ENCODE measurements at places on chromosomes 16 and 17.

- no peak for DNase-seq
Measured at GRCh38 chr16:89708481-89708931, 7.0 kb upstream of the SPATA2L start.

GRCh38 chr17:6639014-6639585 lies 1.4 kb downstream of the KIAA0753 start:
- DNase-seq: no peak

DNA sequence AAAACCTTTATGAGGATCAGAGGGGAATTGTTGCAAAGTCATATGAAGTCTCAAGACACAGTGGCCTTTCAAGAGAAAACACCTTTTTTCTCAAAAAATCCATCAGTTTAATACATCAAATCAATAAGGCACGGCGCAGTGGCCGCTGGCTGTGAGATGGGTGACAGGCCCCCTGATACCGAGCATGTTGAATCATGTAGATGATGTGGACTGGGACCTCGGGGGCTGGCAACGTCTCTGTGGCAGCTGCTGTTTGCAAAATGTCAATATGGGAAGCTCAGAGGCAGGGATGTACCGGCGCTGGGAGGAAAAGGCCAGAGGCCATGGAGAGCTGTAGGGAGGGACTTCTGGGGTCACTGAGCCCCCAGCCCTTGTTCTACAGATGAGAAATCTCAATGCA lies 169.1 kb downstream of the GSG1L start:
- no peak for DNase-seq

GRCh38 chr16:84414789-84415326 lies 46.5 kb downstream of the ATP2C2 start:
- no peak for DNase-seq

DNA sequence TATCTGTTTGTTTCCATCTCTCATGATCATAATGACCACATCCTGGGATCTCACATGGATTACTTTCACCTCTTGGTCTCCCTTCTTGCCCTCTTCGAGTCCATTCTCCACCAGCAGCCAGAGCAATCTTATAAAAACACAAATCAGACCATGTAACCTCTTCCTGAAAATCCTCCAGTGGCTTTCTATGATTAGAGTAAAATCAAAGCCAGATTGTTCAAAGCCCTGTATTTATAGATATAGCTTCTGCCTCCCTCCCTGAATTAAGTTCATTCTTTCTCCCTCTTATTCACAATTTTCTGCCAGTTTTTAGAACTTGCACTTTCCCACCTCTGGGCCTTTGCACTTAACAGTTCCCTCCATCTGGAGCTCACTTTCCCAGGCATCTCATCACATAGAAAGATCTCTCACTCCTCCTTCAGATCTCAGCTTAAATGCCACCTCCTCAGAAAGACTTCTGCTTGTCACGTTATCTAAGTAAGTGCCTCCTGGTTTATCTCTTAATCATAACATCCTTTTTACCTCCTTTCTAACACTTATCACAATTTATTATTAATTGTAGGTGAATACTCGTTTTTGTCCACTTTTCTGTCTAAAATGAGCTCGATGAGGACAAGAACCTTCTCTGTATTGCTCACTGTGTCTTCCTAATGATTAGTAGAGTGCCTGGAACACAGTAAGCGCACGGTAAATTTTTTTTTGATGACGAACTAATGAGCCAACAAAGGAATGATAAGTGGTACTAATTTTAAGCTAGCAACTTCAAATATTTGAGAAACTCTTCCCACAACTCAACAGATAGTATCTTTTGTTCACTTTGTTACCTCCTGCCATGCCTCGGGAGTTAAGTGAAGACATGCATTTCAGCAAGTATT lies 80.5 kb downstream of the CYB561 start:
- no peak for DNase-seq

DNA sequence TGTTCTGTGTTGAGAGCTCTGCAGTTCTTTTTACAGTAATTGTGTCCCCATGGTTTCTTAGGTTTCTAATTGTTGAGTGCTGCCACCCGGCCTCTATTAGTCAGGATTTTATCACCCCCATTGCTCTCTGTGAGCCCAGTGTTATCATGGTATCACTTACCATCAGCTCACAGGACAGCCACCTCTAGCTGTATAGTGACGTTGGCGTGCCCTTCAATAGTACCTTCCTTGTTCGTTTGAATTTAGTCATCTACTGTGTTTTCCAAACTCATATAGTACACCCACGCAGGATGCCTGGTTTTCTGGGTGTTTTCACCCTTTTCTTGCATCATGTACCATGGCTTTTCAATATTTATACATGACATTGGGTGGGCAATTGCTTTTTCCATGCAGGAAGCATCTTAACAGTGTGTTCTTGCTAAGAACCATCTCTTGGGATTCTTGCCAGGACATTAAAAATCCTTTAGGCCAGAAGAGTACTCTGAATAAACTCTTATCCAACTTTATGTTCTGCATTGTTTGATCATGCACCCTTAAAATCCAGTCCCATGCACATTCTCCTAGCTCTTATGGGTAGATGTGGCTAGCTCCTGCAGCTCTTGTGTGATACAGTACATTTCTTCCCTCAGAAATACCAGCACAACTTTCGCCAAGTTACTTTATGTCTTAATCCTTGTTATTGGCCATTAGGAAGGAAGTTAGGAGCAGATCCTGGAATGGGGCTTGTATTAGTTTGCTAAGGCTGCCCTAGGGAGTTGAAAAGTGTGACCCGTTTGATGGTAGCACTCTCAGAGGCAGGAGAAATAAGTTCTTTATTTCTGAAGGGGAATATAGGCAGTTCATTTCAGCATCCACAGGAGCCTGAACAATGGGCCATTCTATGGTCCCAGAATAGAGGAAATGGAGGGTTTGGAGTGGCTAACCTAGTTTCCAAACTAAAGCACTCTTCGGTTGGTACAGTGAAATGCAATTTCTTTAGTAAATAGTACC lies 11.3 kb upstream of the ABCA10 start:
- DNase-seq: no peak

GRCh38 chr17:42849451-42850181 lies 1.4 kb upstream of the AOC3 start:
- no peak for DNase-seq

DNA sequence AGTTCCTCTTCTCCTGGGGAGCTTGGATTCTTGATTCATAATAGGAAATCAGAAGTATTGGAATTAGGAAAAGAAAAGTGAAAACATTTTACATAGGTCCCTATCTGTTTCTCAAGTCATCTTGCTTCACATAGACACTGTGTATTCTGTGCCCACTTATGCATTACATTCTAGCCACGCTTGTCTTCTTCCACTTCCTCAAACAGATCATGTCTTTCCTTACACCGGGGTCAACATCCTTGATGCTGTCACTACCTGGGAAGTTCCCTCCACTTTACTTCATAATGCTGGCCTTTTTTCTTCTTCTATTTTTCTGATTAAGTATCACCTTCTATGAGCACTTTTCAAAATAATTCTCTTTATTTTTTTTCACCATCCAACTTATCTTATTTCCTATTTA lies 606.4 kb upstream of the CDH8 start:
- DNase-seq: no peak

- DNase-seq: no peak
Measured at GRCh38 chr16:6124136-6124535, 1026.5 kb upstream of the EEF2KMT start.

DNA sequence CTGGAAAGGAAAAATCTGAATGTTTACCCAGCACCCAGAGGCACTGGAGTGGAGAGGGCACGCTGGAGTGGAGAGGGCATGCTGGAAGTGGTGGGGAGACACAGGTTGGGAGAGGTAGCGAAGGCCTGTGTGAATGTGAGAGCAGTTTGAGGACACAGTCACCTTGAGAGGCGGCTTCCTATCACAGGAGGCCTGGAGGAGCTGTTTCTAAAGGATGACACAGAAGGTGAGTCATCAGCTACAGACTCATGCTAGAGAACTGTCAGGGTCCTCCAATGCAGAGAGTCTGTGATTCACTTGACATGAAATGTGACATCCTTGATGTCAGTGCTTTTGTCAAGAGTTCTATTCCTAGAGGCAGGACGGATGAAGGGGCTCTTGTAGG lies 13.8 kb downstream of the CTRL start:
- DNase-seq: peak; percentile 43

DNA sequence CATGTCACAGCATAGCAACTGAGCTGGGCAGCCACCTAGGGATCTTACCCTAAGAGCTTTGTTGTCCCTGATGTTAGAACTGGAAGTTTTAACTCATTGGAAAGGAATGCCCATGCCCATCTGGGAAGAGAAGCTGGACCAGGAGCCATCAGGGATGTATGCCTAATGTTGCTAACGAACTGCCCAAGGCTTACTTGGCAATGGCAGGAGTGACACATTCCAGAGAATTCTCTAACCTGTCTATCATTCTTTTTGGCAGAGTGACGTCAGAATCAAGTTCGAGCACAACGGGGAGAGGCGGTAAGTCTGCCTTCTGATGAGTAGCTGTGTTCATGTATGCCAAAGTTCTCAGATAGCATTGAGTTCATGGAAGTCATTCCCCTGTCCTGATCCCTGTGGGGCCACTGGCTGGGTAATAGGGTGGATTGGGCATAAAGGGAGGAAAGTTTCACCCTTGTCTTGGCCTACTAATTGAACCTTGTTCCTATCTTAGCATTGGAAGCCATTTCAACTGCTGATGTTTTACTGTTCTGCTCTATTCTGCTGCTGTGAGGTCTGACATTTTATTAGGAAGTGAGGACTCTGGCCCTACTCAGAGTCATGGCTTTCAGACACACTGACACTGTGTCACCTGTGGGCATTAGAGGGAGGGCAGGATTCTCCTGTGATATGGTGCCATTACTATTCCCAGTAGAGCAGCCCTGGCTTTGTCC lies 23.7 kb downstream of the MAP3K3 start:
- DNase-seq: no peak

DNA sequence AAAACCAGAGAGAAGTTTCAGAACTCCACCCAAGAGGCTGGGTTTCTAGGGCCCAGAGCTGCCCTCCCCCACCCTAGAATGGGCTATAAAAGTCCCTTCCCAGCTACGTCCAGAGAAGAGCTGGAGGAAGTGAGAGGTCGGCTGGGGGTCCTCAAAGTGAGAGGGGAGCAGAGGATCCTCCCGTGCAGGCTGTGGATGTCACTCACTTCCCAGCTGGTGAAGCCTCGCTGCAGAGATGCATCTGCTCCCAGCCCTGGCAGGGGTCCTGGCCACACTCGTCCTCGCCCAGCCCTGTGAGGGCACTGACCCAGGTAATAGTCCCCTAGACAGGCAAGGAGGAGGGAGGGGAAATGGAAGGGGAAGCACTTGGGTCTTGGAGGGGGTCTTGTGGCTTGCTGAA lies at the start of gene EPX:
Gene EPX, plus strand, starts transcription at position 115 of the 400 bp plus-strand sequence. Its CDS starts 121 bp downstream, at position 236.
- DNase-seq: no peak

- no peak for DNase-seq
Measured at GRCh38 chr17:8468127-8468526, 32.4 kb downstream of the NDEL1 start.

DNA sequence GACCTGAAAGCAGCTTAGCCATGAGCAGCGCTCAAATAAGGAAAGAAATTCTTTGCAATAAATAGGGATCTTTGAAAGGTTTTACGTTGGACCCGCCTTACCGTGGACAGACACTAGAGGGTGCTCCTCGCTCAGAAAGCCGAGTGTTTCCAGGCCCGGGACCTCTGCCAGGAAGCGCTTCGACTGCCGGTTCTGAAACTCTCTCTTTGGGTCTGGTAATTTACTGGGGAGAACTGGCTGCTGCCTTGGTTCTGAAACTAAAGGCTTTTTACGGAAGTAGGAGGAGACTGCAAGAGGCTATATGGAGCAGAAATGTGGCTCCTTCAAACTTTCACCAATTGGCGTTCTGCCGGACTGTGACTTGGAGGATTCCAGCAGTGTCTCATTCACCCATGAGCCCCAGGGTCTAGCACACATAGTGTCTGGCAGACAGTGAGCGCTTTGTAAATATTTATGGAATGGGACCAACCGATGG lies 45.6 kb upstream of the HOXB9 start:
- peak; percentile 59 for DNase-seq

- no peak for DNase-seq
Measured at GRCh38 chr16:66228792-66229191, 137.7 kb upstream of the CDH5 start.

DNA sequence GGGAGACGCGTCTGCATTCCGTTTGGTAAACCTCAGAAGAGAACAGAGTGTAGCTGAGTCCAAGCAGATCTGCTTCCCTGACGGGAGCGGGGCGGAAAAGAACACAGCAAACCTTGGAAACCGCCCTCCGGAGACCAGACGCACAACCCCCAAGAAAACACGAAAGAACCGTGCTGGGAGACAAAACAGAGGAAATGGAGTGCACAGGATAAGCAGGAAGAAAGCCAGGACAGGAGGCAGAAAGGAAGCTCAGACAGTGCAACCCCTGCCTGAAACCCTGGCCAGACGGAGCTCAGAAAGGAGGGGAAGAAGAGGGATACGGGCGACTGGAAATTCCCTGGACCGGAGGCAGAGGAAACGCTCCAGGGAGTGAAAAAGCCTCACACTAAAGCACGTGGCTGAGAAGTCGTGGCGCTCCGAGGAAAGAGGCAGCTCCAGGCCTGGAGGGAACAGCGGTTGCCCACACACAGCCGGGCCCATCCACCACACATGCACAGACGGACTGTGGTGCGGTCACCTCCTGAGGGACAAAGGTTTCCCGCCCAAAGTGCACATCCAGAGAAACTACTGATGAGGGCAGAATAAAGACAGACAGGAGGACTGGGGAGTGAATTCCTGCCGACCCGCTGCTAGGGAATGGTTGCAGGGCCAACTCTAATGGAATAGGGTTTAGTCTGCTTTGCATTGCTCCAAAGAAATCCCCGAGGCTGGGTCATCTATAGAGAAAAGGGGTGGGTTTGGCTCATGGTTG lies 10.2 kb downstream of the DPEP1 start:
- no peak for DNase-seq

DNA sequence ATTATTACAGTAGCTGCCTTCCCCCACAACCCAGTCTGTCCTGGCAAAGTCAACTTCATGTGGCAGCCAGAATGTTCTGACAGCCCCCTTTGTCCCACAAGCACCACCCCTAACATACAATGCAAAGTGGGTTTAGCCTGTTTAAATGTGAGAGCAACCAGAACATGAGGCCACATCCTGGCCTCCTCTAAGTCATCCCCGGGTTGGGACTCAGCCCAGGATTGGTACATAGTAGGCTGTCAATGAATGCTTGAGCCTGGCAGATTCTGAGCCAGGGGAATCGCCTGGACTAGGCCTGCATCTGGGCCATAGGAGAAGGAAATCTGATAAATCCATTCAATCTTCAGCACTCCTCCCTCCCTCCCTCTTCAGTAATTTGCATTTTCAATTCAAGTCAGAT lies 4.3 kb upstream of the ITGA3 start:
- DNase-seq: no peak

GRCh38 chr17:17364338-17364667 lies 61.1 kb downstream of the NT5M start:
- DNase-seq: no peak

Measured in stimulated activated CD4-positive, alpha-beta T cell treated with anti-CD3 and anti-CD28 coated beads, Interleukin-2, amount 100 ng/mL, for 4 hours (primary cell).